ENCODE measurements at places on chromosomes 7 and 10.

DNA sequence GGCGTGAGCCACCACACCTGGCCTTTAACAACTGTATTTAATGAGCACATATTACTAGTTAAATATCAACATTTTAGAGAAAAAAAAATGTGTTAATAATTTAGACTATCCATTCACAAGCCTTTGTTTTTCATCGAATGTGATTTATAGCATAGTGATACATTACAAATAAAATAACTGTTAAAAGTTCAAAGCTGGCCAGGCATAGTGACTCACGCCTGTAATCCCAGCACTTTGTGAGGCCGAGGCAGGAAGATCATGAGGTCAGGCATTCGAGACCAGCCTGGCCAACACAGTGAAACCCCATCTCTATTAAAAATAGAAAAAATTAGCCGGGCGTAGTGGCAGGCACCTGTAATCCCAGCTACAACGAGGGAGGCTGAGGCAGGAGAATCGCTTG is 72.7 kb downstream of the HACD1 start:
- no peak for DNase-seq

GRCh38 chr7:83640731-83641537 is 8.0 kb downstream of the SEMA3E start:
- no peak for DNase-seq

- DNase-seq = no peak
These were observed 7.2 kb upstream of the ACTR3B start for GRCh38 chr7:152752200-152752912.

GRCh38 chr10:20573924-20574323 is 323.2 kb downstream of the NEBL start:
- no peak for DNase-seq

- DNase-seq = no peak
These were observed 23.0 kb upstream of the IGFBP3 start for GRCh38 chr7:45944058-45944457.

GRCh38 chr10:22278441-22278782 is 37.8 kb upstream of the COMMD3 start:
- no peak for DNase-seq

DNA sequence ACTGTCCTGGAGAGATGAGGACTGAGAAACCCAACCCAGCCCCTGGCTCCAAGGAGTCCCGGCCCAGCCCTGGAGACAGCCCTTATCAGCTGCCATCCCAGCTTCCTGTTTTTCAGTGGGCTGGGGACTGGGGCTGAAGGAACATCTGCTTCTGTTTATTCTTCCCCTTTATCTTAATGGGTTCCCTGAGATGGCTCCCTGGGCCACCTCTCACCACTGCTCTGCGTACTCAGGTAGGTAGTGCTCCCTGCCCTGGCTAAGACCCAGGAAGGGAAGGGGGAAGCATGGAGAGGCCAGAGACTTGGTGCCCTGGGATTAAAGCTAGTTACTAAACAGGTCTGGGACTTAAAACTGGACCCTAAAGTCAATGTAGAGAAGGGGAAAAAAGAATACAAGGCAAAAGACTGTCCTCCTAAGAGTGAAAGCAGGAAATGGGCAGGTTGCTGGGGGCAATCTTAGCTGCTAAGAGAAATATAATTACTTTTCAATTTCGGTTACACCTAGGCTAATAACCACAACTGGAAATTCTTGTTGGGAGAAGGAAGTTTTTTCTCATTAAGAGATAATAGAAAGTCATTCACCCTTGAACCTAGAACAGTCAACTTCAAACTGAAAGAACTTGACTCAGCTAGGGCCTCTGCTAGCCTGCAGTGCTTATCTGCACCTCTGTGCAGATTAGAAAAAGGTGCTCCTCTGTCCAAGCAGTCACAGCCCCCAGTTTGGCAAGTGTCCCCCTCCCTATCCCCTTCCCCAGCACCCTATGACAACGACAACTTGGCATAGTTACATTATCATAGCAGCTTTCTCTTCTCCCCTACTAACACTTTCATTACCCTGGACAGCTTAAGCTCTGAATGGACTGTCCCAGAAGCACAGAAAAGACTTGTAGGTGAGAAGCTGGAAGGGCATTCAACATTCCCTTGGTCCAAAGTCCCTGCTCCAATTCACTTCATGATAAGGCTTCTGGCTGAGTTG is 65.6 kb upstream of the KDM7A start:
- DNase-seq = no peak

GRCh38 chr7:140053812-140054539 is 8.8 kb downstream of the PARP12 start:
- no peak for DNase-seq

DNA sequence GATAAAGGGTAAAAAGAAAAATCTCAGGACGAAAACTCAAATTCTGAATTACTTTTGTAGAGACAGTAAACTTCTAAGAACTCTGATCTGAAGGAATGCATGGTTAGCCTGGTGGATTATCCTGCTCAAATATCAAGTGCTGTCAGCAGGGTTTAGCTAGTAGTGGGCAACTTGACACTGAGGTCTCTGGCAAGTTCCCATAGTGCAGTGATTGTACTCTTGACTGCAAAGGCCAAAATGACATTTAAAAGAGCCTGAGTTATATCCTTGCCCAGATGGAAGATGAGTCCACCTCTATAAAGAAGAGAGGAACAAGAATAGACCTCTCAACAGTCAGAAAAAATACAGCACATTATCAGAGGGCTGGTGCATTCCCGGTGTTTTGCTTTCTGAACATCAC is 304.5 kb upstream of the IMMP2L start:
- DNase-seq = no peak

DNA sequence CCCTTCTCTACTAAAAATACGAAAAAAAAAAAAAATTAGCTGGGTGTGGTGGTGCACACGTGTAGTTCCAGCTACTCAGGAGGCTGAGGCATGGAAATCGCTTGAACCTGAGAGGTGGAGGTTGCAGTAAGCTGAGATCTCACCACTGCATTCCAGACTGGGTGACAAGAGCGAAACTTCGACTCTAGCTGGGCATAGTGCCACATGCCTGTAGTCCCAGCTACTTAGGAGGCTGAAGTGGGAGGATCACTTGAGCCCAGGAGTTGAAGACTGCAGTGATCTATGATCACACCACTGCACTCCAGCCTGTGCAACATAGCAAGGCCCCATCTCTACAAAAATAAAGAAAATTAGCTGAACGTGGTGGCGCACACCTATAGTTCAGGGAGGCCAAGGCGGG is 1.2 kb upstream of the SPACDR start:
- DNase-seq = no peak

- no peak for DNase-seq
These were observed 175.0 kb downstream of the CYP26A1 start for GRCh38 chr10:93248583-93249227.

DNA sequence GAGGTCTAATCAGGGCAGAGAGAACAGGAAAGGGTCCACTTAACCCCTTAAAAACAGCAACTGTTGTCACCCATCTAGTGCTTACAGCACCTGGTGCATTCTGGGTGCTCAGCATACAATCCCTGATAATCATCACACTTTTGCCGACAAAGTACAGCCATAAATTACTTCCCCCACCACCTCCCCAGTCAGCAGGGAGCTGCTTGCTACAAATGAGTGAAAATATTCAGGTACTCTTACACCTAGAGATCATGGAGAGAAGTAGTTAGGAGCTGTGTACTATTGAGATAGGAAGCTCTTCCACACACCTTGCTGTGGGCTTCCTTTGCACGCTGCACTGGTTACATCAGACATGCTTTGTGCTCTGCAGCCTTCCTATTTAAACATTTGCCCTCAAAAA is 723.5 kb upstream of the GALNT17 start:
- no peak for DNase-seq

GRCh38 chr10:75378379-75378778 is 23.2 kb downstream of the ZNF503 start:
- no peak for DNase-seq

DNA sequence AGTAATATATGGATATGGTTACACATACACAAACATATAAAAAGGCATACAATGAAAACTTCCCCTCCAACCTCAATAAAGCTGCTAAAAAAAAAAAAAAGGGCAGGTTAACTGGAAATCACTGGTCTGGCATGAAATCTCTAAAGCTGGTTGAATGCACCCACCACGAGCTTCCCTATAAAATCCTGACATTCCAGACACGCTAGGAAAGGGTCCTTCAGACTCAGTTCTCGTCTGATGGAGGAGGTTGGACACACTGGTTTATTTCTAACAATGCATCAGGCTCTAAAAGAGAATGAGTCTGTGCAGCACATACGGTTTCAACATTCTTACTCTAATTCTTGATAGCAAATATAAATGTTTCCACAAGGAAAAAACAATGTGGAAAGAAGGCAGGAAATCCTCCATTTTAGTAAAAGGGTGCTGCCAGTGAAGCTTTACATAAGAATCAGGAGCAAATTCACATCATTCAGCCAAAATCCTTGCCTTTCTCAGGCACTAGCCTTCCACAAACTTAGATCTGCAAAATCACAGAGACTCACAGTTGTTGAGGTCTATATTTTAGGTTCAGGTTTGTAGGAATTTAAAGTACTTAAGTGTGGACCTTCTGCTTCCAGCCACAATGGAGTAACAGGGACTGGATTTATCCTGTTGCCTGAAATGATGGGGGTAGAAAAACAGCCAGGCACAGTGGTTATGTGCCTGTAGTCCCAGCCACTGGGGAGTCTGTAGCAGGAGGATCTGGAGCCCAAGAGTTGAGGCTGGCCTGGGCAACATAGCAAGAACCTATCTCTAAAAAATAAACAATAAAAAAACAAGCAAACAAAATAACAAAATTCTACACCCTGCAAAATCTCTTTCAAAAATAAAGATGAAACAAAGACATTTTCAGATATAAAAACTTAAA is 73.5 kb downstream of the CYTH3 start:
- DNase-seq = no peak

GRCh38 chr10:7501157-7501556 is 90.3 kb upstream of the SFMBT2 start:
- no peak for DNase-seq

GRCh38 chr7:154484943-154485342 is 432.7 kb downstream of the DPP6 start:
- no peak for DNase-seq

DNA sequence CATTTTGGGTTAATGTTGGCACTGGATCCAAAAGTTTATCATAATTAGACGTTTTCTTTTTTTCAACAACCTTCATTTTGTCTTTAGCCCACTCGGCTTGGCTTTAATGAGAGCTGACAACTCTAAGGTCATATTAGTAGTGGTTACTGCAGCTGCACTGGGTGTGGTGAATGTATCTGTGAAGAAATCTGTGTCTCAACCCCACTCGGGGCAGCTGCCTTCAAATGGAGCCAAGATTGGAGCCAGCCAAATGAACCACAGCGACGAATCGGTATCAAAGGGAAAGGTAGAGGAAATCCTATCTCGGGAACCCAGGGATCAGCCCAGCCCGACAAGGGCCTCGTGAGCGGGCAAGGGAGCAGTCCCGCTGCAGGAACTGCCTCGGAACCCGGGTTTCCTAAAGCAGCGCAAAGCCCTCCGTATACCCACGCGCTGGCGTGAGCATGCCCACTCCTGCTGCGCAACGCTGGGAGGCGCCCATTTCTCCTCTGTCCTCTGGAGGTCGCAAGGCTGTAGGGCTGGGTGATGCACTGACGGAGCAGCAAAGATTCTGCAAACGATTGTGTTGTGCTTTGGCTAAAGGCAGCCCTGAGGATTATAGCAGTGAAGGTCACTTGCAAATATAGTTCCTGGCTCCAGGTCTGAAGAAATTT is 98.7 kb upstream of the MBL2 start:
- DNase-seq = no peak

DNA sequence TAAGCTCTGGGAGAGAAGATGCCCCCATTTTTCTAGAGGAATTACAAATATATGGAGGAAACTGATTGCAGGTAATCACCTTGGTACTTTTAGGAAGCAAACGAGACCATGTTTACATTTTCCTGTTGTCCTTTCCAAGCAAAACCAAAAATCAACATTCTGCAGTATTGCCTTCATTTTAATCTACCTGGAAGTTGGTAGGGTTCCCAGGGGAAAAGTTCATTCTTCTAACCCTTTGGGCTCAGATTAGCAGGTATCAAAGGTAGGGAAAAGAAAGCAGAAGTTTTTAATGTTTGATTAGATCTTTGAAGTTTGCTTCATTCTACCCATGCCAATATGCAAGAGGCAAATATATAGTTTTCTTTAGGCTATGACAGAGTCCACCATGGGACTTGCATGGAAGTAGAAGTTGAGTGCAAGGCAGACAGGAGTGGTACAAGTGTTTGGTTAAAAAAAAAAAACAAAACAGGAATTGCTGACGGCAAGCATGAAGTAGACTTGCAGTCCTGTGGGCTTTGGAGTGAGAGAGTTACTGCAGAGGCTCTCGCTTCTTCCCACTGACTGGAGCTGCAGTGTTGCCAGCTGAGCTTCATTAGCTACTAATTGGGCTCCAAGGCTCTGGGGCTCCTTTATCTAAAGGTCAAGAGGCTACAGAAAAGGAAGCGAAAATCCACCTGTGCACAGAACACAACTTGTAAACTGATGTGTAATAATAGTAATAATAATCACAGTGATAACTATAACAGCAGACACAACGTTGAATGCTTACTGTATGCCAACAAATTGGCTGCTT is 28.9 kb upstream of the ASAH2 start:
- no peak for DNase-seq

- no peak for DNase-seq
These were observed 10.2 kb upstream of the MACC1 start for GRCh38 chr7:20227291-20227795.

DNA sequence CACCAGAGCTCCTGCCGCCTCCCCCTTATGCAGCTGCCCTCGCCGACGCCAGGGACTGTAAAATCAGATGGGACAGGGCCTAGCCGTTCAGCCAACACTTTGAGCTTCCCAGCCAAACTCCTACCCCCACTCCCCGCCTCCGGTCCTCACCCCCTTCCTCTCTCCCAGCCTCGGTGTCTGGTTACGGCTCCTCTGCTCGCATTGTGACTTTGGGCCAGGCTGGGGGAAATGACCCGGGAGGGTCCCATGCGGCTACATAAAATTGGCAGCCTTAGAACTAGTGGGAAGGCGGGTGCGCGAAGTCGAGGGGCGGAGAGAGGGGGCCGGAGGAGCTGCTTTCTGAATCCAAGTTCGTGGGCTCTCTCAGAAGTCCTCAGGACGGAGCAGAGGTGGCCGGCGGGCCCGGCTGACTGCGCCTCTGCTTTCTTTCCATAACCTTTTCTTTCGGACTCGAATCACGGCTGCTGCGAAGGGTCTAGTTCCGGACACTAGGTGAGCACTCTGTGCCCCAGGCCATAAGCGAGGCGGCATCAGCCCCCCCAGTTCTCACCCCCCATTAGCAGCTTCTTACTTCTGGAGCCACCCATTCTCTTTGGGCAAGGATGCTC is at the start of gene KAZALD1:
TSS of gene KAZALD1 (plus strand) at position 366 of the 608 bp plus-strand sequence. CDS start 604 bp downstream, outside the sequence.
- no peak for DNase-seq

GRCh38 chr7:116871061-116871700 is 8.8 kb downstream of the CAPZA2 start:
- no peak for DNase-seq

DNA sequence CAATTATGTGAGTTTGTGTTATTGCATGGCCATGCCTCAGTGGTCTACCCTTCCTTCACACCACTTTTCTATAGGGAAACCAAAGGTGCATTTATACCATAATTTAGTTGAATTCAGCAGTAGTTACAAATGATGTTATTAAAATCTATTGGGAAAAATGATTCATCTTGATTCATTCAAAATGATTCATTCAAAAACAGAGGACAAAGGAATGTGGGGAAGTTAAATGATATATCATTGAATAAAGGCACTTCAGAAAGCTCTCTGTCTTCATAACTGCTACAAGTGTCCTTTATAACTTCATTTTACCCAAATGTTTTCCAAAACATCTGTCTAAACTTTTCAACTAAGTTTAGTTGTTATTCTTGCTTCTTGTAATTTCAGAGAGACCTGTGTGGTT is 722.9 kb downstream of the GRM8 start:
- DNase-seq = no peak

- no peak for DNase-seq
These were observed 497.3 kb downstream of the SORCS3 start for GRCh38 chr10:105138358-105138757.
